GM20000 (cell line): ENCODE measurements at places on chromosomes 6 and 20.

DNA sequence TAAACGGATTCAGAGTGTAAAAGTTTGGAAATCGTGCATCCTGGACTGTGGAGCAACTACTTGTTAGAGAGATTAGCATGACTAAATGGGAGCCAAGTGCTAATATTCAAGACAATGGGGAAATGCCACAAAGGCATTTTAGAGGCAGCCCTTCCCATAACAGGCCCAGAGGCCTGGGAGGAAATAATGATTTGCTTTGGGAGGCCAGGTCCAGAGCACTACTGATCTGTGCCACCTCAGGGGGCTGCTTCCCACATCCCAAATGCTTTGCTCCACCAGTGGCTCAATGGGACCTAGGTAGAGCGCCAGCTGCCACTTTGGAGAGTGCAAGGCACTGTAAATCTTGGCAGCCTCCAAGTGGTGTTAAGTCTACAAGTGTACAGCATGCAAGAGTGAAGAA is 91.9 kb upstream of the HSF2 start:
- DNase-seq: no peak

DNA sequence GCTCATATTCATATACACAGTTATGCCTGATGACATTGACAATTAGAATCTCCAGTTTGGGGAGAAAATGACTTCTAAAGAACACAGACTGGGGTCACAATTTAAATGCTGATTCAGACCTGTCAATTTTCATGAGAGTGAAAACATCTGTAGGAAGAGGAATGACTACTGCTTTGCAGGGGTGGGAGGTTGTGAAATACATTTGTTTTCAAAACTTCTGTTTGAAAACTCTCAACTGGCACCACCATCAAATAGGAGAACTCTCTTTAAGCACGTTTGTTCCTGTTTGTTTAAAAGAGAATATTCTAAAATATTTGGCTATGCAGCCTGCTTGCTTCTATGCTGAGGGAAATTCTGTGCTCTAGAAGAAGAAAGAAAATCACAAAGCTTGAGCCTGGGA is 50.8 kb upstream of the ADGRF5 start:
- DNase-seq: no peak

GRCh38 chr6:6131492-6132109 is 124.9 kb upstream of the NRN1 start:
- DNase-seq: peak; percentile 58

GRCh38 chr6:132052096-132052495 is 100.9 kb upstream of the CCN2 start:
- DNase-seq: no peak

GRCh38 chr20:11112832-11113231 is 439.0 kb upstream of the JAG1 start:
- DNase-seq: no peak

DNA sequence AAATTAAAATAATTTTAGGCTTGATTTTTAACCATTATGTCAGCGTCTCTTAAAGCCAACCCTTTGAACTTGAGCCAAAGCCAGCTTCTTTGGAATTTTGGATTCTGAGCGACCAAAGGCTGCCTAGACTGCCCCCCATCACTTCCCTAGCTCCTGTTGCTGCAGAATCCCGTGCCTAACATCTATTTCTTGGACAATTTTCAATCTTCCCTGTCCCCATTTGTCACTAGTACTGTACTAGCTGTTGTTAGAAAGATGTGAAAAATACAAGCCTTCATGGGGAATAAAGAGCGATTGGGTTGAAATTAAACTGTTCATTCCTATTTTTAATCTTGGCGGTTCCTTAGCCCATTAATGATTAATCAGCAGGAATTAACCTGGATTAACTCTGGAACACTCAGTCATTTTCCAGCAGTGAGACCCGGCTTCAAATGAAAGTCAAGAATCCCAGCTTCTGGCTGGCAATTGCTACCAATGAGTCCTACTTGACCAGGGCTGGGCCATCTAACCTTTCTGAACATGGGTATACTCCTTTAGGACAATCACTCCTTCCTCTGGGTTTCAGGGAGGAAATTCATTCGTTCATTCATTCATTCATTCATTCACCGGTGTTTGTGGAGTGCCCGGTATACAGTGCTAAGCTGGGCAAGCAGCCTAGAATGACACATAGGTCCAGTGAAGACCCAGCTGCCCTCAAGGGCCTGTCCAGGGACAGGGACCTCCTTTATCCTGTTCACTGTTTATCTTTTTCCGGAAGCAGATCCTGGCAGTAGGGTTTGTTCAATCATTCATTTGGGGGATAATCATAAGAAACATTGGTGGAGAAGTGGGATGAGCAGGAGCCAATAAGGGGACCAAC is 1.4 kb upstream of the RRBP1 start:
- DNase-seq: no peak

DNA sequence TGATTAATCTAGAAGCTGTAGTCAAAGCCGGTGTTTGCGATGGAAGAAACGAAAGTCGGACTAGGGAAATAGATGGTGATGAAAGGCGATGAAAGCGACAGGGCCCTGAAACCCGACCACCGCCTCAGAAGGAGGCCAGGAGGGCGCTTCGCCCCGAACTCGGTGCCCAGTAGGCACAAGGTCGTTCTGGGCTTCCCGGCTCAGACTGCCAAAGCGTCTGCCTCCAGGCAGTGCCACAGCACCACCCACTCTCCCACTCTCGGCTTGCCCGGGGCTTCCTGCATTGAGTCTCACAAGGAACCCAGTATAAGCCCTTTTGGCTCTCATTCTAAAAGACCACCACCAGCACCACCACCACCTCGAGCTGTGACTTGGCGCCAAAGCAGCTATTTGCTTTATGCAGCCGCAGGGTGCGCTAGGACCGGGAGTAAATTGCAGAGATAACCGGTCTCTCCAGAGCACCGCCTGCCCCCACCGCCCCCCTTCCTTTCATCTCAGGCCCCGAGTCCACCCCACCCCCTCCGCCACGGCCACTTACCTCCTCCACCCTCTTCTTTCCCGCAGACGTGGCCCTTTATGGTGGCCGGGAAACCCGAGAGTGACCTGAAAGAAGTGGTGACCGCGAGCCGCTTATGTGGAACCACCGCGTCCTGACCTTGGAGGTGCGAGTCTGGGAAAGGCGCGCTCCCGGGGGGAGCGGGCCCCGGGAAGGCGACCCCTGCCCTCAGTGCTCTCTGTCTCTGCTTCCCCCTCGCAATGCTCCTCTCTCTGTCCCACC is 2.4 kb downstream of the TCF21 start:
- DNase-seq: peak; percentile 31

- DNase-seq: no peak
Measured at GRCh38 chr6:134419716-134420115, 101.8 kb upstream of the SGK1 start.

- DNase-seq: no peak
Measured at GRCh38 chr6:167932468-167933276, 64.8 kb upstream of the KIF25 start.

- DNase-seq: no peak
Measured at GRCh38 chr6:130694606-130695005, 132.6 kb upstream of the SMLR1 start.

DNA sequence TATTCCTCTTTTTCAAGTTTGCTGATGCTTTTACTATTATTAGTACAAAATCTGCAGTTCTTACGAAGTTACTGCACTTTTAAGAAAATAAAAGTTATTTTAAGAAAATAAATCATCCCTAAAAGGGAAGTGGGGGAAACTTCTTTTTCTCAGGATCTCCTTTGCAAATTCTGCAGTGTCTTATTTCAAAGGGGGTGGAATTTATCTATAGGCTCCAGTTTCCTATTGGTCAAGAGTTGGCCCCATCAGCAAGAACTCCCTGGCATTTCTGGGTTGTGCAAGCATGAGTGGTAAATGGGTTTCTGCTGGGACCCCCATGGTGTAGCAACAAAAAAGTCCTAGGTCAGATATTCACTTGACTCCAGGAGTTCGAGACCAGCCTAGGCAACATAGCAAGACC is 136.3 kb upstream of the PRDM1 start:
- no peak for DNase-seq

DNA sequence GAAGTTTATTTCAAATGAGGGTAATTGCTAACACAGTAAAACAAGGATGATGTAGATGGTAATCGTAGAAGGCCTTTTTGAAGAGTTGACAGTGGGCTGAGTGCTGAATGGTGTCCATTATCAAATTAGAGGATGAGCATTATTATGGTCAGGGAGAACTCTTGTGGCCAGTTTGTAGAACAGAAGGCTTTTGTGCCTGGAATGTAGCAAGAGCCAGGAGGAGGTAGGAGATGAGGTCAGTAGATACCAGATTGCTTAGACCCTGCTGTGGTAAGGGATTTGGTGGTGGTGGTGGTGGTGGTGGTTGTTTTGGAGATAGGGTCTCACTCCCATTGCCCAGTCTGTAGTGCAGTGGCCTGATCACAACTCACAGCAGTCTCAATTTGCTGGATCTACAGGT is 6.2 kb downstream of the CSE1L start:
- DNase-seq: no peak

DNA sequence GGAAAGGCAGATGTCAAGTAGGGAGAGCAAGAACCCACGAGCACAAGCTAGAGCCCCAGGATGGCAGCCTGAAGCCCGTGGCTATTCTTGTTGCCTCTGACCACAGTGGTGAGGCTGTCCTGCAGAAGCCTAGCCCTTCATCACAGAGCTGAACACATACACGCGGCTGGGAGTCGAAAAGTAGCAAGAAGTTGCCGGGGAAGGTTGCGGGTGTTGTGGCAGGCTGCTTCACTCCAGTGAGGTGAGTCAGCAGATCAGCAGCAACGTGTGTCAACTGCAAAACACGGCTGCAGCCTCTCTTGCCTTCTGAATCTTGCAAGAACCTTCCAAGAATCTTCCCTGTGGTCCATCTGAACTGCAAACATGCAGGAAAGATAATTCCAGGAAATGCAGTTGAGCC is 10.6 kb upstream of the STX16 start:
- DNase-seq: no peak

- no peak for DNase-seq
Measured at GRCh38 chr6:134416418-134417154, 98.7 kb upstream of the SGK1 start.

DNA sequence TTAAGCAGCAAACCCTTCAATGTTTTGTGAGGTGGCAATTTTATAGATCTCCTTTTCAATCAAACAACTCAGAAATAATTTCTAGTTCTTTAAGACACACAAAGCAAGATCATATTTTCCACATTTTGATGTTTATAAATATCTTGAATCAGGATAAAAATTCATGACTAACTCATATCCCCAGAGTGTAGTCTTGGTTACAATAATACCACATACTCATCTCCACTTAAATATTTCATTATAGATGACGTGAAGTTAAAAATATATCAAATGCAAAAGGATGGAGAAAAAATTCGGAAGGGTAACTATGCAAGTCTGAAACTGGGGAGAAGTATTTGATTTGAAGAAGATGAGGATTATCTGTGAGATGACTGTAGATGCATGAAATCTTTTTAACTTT is 59.8 kb upstream of the HIVEP1 start:
- DNase-seq: no peak

DNA sequence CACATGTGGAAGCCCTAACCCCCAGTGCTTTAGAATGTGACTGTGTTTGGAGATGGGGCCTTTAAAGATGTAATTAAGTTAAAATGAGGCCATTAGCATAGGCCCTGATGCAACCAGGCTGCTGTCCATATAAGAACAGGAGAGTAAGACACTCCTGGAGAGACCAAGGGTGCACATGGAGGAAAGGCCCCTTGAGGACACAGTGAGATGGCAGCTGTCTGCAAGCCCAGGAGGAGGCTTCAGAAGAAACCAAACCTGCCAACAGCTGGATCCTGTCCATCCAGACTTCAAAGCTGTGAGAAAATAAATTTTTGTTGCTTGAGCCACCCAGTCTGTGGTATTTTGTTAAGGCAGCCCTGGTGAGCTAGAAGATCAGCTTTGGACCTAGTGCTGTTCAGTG is 16.8 kb upstream of the SNRPB2 start:
- no peak for DNase-seq

DNA sequence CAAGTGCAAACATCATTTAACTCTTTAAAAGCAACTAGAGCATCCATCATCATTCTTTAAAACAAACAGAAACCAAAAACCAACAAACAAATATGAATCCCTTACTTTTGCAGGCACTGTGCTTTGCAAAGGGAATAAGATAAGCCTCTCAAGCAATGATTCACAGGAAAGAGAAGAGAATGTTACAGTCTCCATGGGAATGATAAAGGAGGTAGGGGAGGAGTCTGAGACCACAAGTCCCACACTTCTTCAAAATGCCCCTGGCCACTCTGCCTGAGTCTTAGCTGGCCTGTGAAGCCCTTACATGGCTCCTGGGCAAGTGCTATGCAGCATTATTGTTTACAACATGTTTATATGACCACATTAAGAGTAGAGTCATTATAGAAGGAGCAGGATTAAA is 257.7 kb upstream of the MARCKS start:
- no peak for DNase-seq

GRCh38 chr6:42774201-42774600 is 7.7 kb upstream of the BICRAL start:
- no peak for DNase-seq

DNA sequence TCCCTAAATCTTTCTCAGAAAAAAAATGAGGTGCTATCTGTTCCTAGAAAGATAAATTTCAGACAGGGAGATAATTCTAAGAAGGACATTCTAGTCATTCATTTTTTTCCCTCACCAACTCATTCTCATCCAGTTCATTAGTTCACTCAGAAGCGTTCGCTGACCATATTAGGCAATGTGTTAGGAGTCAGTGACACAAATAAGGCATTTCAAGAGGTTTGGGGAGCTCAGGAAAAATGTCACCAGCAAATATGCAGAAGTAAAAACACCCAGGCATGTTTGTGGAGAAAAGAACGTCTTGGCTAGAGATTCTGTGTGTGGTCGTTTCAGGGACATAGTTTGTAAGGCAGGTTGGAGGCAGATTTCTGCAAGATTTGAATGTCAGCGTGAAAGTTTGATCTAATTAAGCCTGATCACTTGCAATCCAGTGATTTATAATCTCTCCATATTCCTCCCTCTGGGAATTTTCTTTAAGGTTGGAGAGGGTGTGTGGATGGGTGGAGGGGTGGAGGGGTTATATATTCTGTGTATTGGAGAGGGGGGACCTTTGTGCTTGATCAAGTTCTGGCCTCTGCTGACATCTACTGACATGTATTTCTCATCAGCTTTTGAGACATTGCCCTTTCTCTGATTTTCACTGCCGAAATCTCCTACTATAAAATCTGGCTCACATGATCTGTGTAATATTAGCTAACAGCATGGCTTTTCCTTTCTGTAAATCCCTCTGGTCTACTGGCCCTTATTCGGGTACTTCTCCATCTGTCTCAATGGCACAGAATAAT is 3.6 kb downstream of the MYCT1 start:
- no peak for DNase-seq

DNA sequence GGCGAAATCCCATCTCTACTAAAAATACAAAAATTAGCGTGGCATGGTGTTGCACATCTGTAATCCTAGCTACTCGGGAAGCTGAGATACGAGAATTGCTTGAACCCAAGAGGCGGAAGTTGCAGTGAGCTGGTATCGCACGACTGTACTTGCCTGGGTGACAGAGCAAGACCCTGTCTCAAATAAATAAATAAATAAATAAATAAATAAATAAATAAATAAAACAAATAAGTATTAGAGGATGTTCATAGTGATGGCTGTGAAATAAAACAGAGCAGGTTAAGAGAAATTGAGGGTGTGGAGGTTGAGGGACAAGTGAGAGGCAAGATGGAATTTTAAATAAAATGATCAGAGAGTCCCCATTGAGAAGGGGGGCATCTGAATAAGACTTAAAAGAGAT is 124.7 kb upstream of the DST start:
- DNase-seq: no peak

- no peak for DNase-seq
Measured at GRCh38 chr6:154861825-154862224, 128.6 kb downstream of the SCAF8 start.
